ENCODE measurements at places on chromosomes 7 and 10. TPM values are rescaled to one million over a fixed set of nuclear protein-coding genes. Genes with fewer than 3 reads are reported as not detected.

SORCS1 gene
- not detected for total RNA-seq

ZMYND11 gene
- total RNA-seq: 67.2 TPM

CCDC146 gene
- 2.7 TPM for total RNA-seq

AUTS2 gene
- total RNA-seq: 70.3 TPM

BEND7 gene
- 12.0 TPM for total RNA-seq

CRYGN gene
- 0.78 TPM for total RNA-seq

ACSM6 gene
- not detected for total RNA-seq

MEOX2 gene
- 15.0 TPM for total RNA-seq

ACTL6B gene
- total RNA-seq: not detected

IDI2 gene
- not detected for total RNA-seq

NUB1 gene
- total RNA-seq: 55.7 TPM

C10orf143 gene
- total RNA-seq: 2.5 TPM

GRID2IP gene
- 0.11 TPM for total RNA-seq

PAX2 gene
- not detected for total RNA-seq

NAT16 gene
- total RNA-seq: 0.11 TPM

OR6V1 gene
- not detected for total RNA-seq
